ENCODE measurements at places on chromosomes 1 and 21.

DNA sequence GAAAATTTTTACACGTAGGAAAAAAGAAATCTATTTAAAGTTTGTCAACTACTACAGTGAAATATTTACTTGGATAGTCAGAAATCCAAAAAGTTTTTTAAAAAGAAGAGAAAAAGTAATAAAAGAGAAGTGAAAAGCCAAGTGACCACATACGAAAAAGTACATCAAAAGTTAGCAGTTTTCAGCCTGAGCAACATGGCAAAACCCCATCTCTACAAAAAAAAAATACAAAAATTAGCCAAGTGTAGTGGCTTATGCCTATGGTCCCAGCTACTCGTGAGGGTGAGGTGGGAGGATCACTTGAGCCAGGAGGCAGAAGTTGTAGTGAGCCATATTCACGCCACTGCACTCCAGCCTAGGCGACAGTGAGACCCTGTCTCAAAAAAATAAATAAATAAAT is 5.2 kb upstream of the MR1 start:
- no peak for DNase-seq

DNA sequence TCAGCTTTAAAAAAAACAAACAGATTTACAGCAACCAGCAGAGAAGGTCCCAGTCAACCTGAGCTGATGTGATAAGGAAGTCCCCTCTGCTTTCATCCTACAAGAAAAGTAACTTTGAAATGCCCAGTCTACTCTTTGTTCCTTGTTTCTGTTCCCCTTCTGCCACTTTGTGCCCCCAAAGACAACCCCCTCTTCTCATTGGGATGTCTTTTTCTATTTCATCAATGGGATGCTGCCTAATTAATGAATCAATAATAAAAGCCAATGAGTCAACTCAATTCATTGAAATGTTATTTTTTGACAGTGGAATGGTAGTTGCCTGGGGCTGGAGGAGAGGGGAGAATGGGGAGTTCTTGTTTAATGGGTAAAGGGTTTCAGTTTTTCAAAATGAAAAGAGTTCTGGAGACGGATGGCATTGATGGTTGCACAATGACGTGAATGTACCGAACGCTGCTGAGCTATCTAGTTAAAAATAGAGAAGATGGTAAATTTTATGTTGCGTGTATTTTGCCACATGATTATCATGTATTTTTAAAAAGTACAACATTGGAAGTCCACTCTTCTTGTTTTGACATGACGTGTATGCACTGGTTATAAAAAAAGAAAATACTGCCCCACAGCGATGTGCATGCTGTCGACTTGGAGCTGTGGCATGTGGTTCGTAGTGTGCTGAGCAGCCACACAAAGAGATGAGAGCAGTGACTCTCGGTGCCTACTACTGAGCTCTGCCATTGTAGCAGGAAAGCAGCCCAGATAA is 22.4 kb upstream of the PADI2 start:
- DNase-seq, result no peak

- DNase-seq, result no peak
These were observed 904 bp downstream of the KLF17 start for GRCh38 chr1:44119525-44119924.

- no peak for DNase-seq
These were observed 213.1 kb downstream of the RERE start for GRCh38 chr1:8604041-8604945.

- no peak for DNase-seq
These were observed 26.5 kb upstream of the KHDRBS1 start for GRCh38 chr1:31987135-31987619.

GRCh38 chr1:64935551-64936155 is 30.7 kb downstream of the JAK1 start:
- DNase-seq, result no peak

- DNase-seq, result no peak
These were observed 21.2 kb downstream of the PADI6 start for GRCh38 chr1:17393230-17393629.

GRCh38 chr1:55284856-55285255 is 69.7 kb upstream of the USP24 start:
- no peak for DNase-seq

DNA sequence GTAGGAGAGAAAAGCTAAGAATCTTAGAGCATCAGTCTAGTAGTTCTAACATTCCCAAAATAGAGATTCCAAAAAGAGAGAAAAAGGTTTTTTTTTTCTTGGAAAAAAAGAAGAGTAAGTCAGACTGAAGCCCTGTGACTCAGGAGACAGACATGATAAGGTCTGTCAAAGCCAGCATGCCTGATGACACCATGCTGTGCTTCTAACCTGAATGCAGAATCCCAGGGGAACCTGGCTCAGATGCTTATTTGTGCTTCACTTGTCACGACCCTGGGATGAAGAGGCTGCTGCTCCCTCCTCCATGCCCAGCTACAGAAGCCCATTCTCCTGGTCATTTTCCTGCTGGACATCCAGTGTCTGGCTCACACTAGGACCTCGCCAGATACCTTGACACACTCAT is 44.3 kb downstream of the ERICH3 start:
- no peak for DNase-seq
